ENCODE measurements at places on chromosomes 12 and 14. TPM values are rescaled to one million over a fixed set of nuclear protein-coding genes. Genes with fewer than 3 reads are reported as not detected.

The MMP19 gene
- 0.62 TPM for total RNA-seq

The OR6C6 gene
- not detected for total RNA-seq

The DPPA3 gene
- total RNA-seq, result not detected

The SERPINA12 gene
- not detected for total RNA-seq

The FAIM2 gene
- not detected for total RNA-seq

The ADAMTS20 gene
- not detected for total RNA-seq

The A2M gene
- total RNA-seq, result not detected

The CLECL1 gene
- total RNA-seq, result not detected

The RBP5 gene
- not detected for total RNA-seq

The TDP1 gene
- total RNA-seq, result 17.7 TPM

The C3AR1 gene
- not detected for total RNA-seq

The SVOP gene
- not detected for total RNA-seq
